Central memory CD8-positive, alpha-beta T cell (primary cell): ENCODE measurements at places on chromosomes 3 and 15.

DNA sequence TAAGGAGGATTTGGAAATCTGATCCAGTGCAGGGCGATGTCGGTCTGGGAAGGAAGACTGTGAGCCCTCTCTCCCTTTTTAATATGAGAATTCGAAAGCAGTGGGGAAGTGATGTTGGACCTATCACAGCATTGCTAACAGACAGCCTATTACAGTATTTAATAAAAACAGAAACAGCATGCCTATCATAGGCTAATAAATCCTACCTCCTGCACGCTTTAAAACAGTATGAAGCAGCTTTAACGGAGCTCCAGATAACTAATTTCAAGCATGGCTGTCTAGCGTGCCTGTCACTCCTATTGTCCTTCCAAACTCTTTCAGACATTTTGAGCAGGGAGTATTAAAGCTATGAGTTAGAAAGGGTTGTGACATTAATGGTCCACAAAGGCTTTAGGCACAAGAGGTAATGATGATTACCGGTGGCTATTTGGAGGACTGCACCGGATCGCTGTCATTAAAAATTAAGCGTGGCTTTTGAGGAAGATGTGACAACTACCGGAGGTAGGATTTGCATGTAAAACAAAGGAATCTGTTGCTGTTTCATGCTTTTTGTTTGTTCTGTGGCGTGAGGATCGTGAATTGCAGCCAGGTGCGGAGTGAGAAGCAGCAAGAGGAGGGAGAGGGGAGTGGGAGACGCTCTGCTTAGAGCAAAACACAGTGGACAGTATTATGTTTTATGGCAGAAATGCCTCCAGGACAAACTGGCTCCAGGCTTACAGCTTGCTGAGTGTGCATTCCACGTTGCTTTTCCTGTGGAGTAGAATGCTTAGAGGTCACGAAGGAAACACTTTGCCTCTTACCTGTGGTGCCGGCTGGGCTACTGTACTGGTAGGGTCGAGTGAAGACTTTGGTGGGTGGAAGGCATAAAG, at the start of gene KCNMB2:
Gene KCNMB2, plus strand, starts transcription at position 226 of the 869 bp plus-strand sequence.
- H3K4me1 ChIP-seq: peaks cover 5% of the 10 kb centered on the region
- peaks cover 42% of the 10 kb centered on the region for H3K27me3 ChIP-seq

DNA sequence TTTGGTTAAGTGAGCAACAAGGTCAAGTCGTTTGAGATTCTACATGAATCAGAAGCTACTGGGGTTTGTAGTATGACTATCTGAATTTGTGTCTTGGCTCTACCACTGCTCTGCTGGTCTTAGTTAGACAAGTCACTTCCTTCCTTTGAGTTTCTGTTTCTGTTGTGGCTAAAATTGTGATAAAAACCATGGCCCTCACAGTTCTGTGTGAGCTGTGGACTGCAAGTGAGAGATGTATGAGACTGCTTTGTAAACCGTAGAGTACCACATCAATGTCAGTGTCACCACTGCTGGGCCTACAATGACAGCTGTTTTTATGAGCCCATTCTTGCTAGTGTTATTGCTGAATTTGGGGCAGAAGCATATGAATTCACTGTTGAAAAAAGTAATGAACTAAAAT, 32.7 kb downstream of the RARB start:
- H3K4me1 ChIP-seq: no peaks in the 10 kb centered on the region
- H3K27me3 ChIP-seq: no peaks in the 10 kb centered on the region
- no peak for DNase-seq
- H3K4me3 ChIP-seq: no peak overlapping the region
- H3K36me3 ChIP-seq: no peaks in the 10 kb centered on the region

DNA sequence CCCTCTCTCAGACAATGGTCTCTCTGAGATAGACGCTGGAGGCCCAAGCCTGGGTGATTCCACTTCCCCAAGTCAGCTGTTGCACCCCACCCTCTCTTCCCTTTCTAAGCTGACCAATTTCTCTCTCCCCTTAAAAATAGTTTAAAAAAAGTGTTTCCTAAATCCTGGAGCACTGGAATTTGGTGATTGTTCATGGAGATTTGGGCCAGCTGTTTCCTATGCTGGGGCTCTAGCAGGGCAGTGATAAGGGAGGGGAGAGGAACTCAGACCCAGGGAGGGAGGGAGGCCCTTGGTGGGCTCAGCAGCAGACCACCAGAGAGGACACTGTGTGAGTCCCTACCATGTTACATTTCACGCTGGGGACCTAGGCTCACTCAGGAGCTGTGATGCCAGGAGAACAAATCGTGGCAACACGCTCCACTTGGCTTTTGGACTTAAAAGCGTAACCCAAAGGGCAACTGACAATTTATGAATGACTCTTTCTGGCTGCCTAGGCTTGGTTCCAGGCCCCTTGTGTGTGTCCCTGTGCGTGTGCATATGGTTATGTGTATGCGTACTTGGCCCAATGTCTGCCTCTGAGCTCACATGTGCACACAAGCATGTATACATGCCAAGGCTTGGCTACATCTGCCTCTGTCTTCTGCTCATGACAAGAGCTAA, 59.8 kb upstream of the INSYN1 start:
- H3K36me3 ChIP-seq: no peaks in the 10 kb centered on the region
- peaks cover 29% of the 10 kb centered on the region for H3K27me3 ChIP-seq
- H3K4me1 ChIP-seq: no peaks in the 10 kb centered on the region
- no peak overlapping the region for H3K27ac ChIP-seq

GRCh38 chr3:77204788-77205187, 164.9 kb downstream of the ROBO2 start:
- no peaks in the 10 kb centered on the region for H3K36me3 ChIP-seq
- H3K27me3 ChIP-seq: no peaks in the 10 kb centered on the region
- H3K4me3 ChIP-seq: no peak overlapping the region

GRCh38 chr3:160801386-160802118, 45.5 kb downstream of the PPM1L start:
- no peaks in the 10 kb centered on the region for H3K27me3 ChIP-seq
- H3K4me3 ChIP-seq: peak overlapping the region; percentile 60
- H3K4me1 ChIP-seq: peaks cover 12% of the 10 kb centered on the region
- peaks cover 3% of the 10 kb centered on the region for H3K36me3 ChIP-seq

GRCh38 chr3:5071061-5071460, 51.0 kb upstream of the ARL8B start:
- H3K27me3 ChIP-seq: peaks cover 45% of the 10 kb centered on the region
- H3K4me3 ChIP-seq: no peak overlapping the region

DNA sequence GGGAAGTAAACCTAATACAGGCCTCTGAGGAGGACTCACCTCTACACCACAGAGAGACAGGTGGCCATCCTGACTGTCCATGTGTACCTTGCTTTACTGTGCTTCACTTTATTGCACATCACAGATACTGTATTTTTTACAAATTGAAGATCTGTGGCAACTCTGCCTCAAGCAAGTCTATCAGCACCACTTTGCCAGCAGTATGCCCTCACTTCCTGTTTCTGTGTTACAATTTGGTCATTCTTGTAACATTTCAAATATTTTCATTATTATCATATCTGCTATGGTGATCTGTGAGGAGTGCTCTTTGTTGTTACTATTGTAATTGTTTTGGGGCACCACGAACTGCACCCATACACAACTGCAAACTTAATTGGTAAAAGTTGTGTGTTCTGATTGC, 78.0 kb downstream of the BBX start:
- no peaks in the 10 kb centered on the region for H3K27me3 ChIP-seq
- H3K27ac ChIP-seq: peak overlapping the region; percentile 78
- peak overlapping the region; percentile 10 for H3K4me3 ChIP-seq
- DNase-seq: no peak

- peaks cover 56% of the 10 kb centered on the region for H3K4me1 ChIP-seq
- no peaks in the 10 kb centered on the region for H3K27me3 ChIP-seq
- no peak for DNase-seq
- H3K36me3 ChIP-seq: no peaks in the 10 kb centered on the region
Measured at GRCh38 chr3:171274222-171274621, 186.0 kb downstream of the TNIK start.

DNA sequence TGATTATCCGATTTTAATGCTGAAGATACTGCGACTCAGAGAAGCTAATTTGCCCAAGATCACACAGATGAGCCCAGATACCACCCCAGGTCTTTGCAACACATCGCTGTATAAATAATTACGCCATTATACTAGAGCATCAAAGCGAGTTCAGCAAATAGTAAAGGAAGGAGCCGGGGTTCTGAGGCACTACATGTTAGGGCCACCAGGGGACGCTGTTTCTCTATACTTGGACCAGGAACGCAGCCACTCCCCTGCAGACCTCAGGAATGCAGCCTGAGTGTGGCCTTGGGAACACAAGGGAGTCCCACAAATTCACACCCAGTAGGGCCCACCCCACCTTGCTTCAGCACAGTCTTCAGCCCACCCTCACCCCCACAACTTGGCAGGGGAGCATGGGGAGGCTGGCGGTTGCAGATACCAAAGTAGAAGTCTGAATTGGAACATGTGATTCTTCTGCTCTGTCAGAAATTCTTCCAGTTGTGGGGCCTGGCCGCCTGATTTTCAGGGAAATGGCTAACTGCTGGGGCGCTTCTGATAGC, 57.8 kb upstream of the RYK start:
- no peaks in the 10 kb centered on the region for H3K36me3 ChIP-seq
- no peak overlapping the region for H3K4me3 ChIP-seq
- DNase-seq: peak; percentile 54
- H3K27ac ChIP-seq: no peak overlapping the region

DNA sequence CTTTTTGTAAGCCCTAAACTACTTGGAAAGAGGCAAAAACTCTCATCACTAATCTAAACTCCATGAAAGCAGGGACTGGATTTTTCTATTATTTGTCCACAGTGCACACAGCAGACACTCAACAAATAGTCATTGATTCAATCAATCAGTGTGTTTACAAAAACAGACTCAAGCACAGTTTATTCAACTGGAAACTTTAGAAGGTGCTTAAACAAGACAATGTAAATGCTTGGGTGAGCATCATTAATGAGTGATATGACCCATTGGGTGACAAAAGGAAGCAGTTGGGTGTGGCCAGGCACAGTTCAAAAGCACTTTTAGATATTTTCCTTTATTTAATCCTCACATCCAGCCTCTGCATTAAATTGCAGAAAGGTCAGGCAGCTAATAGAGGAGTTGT, 32.0 kb upstream of the PPP4R2 start:
- peaks cover 15% of the 10 kb centered on the region for H3K4me1 ChIP-seq
- no peak overlapping the region for H3K27ac ChIP-seq
- no peaks in the 10 kb centered on the region for H3K27me3 ChIP-seq
- no peak overlapping the region for H3K4me3 ChIP-seq

DNA sequence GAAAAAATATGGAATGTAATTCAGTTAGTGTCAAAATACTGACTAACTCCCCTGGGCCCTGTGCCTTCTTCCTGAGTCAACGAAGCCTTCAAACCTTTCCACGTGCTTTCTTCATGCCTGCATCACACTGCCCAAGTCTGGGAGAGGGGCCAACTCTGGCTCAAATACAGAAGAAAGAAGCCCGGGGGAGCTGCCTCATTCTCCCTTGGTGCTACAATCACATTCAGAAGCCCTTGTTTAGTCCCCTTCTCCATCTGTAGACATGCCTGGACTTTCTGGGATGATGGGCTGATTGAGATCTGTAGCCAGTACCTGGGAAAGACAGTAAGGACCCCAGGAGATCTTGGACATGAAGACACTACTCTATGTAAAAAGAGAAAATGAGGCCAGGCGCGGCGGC, 77.8 kb upstream of the GSK3B start:
- no peaks in the 10 kb centered on the region for H3K36me3 ChIP-seq
- H3K4me3 ChIP-seq: no peak overlapping the region
- H3K4me1 ChIP-seq: no peaks in the 10 kb centered on the region

GRCh38 chr3:169034401-169034800, 629.1 kb downstream of the MECOM start:
- no peak for DNase-seq
- no peaks in the 10 kb centered on the region for H3K36me3 ChIP-seq
- H3K27ac ChIP-seq: no peak overlapping the region
- H3K27me3 ChIP-seq: no peaks in the 10 kb centered on the region

GRCh38 chr3:13393427-13394360, 26.4 kb downstream of the NUP210 start:
- H3K36me3 ChIP-seq: peaks cover 58% of the 10 kb centered on the region
- no peak overlapping the region for H3K4me3 ChIP-seq
- H3K4me1 ChIP-seq: peaks cover 6% of the 10 kb centered on the region
- H3K27me3 ChIP-seq: no peaks in the 10 kb centered on the region

DNA sequence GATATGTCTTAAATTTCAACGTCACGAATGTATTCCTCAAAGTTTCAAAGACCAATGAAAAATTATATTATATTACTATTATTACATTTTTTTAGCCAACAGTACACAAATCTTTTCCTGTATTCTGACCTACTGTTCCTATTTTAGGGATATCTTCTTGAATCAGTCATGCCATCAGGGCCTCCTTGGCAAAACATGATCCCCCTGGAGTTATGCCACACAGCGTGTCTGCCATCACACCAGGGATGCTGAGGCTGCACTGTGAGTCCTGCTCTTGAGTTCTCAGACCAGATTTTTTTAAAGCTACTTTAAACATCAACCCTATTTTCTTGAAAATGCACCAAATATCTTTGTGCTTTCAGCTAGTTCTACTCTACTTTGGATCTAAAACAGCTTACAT, 425.9 kb upstream of the ZNF385D start:
- DNase-seq: no peak
- no peak overlapping the region for H3K27ac ChIP-seq
- no peaks in the 10 kb centered on the region for H3K27me3 ChIP-seq
- no peaks in the 10 kb centered on the region for H3K36me3 ChIP-seq

- peaks cover 65% of the 10 kb centered on the region for H3K27me3 ChIP-seq
- peaks cover 4% of the 10 kb centered on the region for H3K4me1 ChIP-seq
- DNase-seq: no peak
- H3K36me3 ChIP-seq: peaks cover 2% of the 10 kb centered on the region
- no peak within 1 kb of the TSS for H3K27ac ChIP-seq
- no peak within 1 kb of the TSS for H3K4me3 ChIP-seq
Measured at GRCh38 chr15:73753250-73754130, at the start of gene INSYN1. Gene INSYN1 (minus strand): TSS chr15:73753351. CDS start chr15:73751130, 2,221 bp downstream.

- H3K36me3 ChIP-seq: no peaks in the 10 kb centered on the region
- peaks cover 9% of the 10 kb centered on the region for H3K4me1 ChIP-seq
- no peak overlapping the region for H3K27ac ChIP-seq
Measured at GRCh38 chr15:66919421-66919820, 146.0 kb upstream of the SMAD3 start.

DNA sequence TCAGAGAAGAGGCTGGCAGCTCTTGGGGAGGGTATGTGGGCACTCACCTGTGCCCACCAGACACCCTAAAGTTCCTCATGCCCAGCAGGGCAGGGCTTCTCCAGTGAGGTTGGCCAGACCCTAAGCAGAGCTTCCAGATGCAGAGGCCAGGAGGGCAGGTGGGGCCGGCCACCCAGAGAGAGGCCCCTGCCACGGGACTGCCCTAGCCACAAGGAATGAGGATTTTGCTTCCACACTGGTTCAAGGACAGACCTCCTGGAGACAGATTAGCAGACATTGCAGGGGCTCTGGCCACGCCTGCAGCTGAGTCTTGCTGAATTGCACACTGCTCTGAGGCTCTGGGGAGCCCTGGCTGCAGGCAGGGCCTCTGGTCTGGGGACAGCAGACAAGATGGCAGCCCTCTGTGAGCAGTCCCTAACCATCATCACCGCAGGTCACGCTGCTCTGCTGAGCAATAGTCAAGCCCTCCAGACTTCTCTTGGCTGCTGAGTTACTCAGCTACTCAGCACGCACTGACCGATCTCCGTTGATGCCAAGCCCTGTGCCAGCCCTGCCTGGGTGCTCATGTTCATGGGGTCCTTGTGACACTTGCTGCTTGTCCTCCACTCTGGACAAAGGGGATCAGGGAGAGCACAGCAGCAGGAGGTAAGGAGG, 117.4 kb upstream of the ABHD17C start:
- no peak for DNase-seq
- H3K27me3 ChIP-seq: peaks cover 26% of the 10 kb centered on the region
- no peak overlapping the region for H3K27ac ChIP-seq
- H3K4me1 ChIP-seq: no peaks in the 10 kb centered on the region

GRCh38 chr3:176554264-176554663, 643.0 kb downstream of the TBL1XR1 start:
- no peaks in the 10 kb centered on the region for H3K36me3 ChIP-seq
- H3K27me3 ChIP-seq: no peaks in the 10 kb centered on the region
